ENCODE measurements at places on chromosomes 7 and 10. TPM values are rescaled to one million over a fixed set of nuclear protein-coding genes. Genes with fewer than 3 reads are reported as not detected.

- DNase-seq, result no peak
Observed at GRCh38 chr10:58480321-58480720, 32.4 kb upstream of the BICC1 start.

- DNase-seq, result no peak
Observed at GRCh38 chr10:68871105-68871711, 29.9 kb upstream of the DDX50 start.

DNA sequence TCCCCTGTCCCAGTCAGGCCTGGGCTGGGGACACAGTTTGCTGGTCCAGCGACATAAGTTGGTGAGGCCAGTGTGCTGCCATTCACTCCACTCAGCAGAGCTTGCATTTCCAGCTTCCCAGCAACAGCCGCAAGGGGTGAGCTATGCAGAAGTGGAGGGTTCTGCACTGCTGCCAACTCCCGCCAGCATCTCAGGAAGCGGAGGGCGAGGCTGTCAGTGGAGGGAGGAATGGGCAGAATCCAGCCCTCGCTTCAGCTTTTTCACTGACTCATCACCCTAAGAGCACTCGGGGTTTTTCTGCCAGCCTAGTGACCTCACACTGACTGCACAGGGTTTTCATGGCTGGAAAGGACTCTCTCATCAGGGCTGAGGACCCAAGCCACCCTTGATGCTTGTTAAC is 625.1 kb upstream of the MKI67 start:
- no peak for DNase-seq

GRCh38 chr7:55545496-55545895 is 26.8 kb downstream of the VOPP1 start:
- no peak for DNase-seq

- no peak for DNase-seq
Observed at GRCh38 chr10:48390933-48391845, 84.7 kb downstream of the MAPK8 start.

DNA sequence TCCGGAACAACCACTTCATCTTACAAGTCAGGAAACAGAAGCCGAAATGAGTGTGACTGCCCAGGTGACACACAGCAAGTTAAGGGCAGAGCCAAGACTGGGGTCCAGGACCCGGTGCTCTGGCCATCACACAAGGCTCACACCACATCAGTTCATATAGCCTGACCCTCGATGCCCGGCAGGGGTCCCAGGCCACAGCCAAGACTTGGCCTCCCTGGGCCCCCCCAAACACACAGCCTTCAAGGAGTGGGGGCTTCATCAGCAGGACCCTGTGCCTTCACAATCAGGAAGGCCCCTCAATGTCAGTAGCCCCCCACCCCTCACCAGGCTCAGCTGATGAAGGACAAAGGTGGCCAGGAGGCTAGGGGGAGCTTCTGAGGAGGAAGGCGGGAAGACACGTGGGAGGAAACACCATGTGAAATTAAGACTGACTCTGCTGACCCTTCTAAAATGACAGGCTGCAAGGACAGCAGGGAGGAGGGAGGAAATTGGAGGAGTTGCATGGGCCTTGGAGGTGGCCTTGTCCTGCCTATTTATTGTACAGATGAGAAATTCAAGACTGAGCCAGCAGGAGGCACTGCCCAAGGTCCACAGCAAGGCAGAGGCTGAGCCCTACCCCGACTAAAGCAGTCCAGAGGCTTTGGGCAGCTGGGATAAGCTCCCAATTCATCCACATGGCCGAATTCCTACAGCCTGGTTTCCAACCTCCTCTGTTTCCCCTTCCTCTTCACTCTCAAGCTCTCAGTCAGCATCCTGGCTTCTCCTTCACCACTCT is 216.1 kb upstream of the ZMIZ1 start:
- no peak for DNase-seq

DNA sequence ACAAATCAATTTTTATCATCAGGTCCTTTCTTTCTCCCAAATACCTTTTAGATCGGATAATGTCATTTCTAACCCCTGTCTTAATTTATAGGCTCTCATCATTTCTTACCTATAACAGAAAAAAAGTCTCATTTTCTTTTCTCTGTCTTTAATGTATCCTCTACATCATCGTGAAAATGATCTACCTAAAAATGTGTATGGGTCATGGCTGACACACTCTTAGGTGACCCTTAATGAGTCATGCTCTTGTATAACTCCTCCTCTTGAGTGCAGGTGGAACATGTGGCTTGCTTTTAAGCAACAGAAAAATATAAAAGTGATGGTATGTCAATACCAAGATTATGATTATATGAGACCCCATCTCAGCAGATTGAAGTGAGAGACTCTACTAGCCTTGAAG is 139.4 kb downstream of the SEMA3C start:
- DNase-seq, result no peak

- DNase-seq, result no peak
Observed at GRCh38 chr7:33628894-33629293, 276.4 kb upstream of the BMPER start.

DNA sequence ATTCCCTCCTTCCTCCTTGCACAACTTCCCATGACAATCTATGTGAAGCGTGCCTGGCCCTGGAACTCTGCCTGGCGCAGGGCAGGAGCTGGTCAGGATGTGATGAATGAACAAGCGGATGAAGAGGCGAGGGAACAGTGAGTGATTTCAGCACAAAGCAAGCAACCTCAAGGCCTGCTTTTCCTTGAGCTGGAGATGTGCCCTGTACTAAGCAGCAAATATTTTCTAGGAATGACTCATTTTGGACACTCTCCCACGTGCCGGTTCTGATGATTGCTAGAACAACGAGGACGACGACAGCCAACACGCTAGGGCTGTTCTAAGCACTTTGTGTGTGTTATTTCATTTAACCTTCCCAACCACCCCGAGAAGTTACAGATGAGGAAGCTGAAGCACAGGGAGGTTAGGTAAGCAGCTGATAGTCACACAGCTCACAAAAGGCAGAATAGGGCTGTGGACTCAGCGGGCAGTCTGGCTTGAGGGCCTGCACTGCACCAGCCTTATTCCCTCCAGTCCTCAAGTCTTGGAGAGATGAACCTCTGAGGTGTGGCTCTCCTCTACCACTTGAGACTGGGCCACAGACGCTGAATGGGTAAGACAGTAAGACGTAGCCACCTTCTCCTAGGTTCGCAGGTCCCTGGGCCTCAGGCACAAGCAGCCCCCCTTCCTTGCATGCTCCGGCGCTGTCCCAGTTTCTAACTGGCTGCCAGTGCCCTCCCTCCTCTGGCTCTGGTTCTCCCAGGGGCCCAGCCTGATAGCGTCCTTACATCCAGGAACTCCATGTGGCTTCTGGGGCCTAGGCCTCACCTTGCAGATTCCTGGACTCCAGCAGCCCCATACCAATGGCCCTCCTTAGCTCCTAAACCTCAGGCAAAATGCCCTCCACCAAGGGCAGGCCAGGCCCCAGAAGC is 59.0 kb downstream of the YKT6 start:
- no peak for DNase-seq

Gene C7orf57
- 0.66 TPM for polyA plus RNA-seq

DNA sequence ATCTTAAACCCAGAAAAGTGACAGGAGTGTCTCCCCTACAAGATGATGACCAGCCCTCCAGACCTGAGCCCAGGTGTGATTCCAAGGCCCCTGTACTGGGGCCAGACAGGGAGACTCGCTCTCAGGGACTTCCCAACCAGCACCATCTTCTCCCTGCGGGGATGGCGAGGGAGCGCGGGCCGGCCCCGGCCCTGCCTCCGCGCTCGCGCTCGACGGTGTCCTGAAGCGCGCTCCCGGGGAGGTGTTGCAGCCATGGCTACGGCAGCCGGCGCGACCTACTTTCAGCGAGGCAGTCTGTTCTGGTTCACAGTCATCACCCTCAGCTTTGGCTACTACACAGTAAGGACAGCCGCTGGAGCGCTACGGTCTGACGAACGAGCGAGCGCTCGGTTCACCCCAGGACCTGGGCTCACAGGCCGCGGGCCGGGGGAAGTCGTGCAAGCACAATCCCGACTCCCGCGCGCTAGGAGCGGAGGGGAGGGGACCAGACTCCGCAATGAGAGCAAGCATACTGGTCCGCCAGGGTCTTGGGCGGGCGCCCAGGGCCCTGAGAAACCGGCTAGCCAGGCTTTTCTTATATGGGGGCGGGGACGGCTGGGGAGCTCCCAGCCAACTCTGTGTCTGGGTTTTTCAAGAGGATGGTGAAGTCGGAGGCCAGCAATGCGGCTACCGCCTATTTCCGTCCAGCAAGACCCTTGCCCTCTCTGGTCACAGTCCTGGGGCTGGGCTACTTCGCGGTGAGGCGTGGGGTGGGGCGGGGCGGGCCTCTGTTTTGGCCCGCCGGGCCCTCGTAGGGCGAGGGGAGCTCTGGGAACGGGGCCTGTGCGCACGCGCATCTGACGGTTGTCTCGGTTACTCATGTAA is at the start of gene TMEM254:
Gene TMEM254 (plus strand): TSS at position 218 of the 864 bp plus-strand sequence. CDS start 35 bp downstream, at position 253.
- DNase-seq, result peak; percentile 88

DNA sequence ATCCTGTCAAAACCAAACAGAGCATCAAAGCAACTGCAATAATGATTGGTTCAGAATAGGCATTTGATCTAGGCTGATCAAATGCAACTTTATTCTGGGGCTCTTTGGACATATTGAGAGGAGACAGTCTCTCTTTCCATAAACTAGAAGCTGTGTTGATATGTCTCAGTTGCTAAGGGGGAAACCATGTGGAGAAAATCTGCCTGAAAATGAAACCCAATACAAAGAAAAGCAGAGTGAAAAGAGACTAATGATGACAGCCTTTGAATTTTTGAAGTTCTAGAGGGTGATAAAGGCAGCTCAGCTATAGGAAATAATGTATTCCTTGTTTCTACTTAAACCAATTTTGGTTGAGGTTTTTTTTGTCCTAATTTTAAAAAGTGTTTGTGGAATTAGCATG is 941.8 kb upstream of the POT1 start:
- DNase-seq, result no peak

GRCh38 chr10:62172465-62172864 is 96.2 kb downstream of the RTKN2 start:
- DNase-seq, result no peak

DNA sequence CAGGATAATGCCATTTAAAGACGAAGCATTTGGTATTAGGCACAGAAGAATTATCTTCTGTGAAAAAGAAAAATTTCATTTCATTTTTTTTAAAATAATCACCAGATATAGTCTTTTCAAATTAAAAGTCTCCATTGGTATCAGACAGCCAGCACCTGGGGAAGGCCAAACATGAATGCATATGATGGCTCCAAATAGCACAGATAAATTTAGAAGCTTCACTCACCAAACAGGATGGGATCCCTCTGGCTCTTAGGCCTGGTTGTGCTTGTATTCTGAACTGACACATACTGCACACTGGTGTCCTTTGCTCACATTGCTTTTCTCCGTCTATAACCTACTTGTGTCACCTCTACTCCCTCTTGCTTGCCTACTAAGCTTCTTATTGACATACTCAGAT is 169.5 kb upstream of the CHRM2 start:
- DNase-seq, result no peak

DNA sequence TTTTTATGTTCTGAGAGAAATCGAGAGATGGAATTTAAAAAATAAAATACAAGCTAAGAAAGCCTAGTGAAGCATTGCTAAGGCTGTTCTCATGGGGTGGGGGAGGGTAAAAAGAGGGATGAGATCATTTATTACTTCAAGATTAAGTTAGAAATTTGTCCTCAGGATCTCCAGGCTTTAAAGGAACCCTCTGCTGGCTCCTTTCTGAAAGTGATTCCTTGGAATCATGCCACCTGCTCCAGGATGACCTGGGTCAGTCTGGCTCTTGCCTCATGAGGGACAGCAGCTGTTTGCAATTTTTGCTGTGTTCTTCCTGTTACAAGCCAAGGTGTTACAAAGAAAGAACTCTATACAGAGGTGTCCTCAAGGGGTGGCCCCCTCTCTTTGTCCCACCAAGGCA is 69.8 kb downstream of the CDK1 start:
- DNase-seq, result peak; percentile 12

GRCh38 chr7:314853-315252 is 24.9 kb downstream of the FOXL3 start:
- DNase-seq, result no peak

- DNase-seq, result no peak
Observed at GRCh38 chr10:17768957-17769356, 17.0 kb downstream of the TMEM236 start.

- no peak for DNase-seq
Observed at GRCh38 chr7:144019457-144019856, 19.3 kb downstream of the OR6B1 start.

Gene SLC13A1
- 21.4 TPM for polyA plus RNA-seq

Gene FBXO24
- polyA plus RNA-seq, result 2.2 TPM

GRCh38 chr7:7181519-7182155 is 707 bp upstream of the C1GALT1 start:
- no peak for DNase-seq

DNA sequence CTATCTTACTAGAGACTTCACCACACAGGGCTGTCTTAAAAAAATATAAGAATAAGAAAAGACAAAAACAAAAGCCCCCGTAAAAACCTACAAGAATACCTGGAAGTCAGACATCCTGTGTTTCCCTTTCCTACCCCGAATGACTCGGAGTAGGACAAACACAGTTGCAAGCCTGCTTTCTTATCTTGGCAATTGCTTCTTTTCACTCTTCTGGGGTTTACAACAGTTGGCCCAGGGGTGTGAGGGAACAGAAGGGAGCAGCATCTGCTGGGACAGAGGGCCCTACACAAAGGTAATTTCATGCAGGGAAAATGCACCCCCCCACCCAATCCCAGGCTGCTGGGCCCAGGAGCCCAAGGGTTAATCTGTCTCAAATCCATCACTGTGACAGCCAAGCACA is 220.6 kb downstream of the ARHGAP12 start:
- no peak for DNase-seq

- DNase-seq, result no peak
Observed at GRCh38 chr7:102891693-102892261, 21.0 kb upstream of the LRRC17 start.

Gene SYT15B
- polyA plus RNA-seq, result 2.7 TPM

- DNase-seq, result no peak
Observed at GRCh38 chr10:23581906-23582450, 143.1 kb downstream of the OTUD1 start.

GRCh38 chr7:97733276-97734161 is 1.6 kb downstream of the TAC1 start:
- no peak for DNase-seq

DNA sequence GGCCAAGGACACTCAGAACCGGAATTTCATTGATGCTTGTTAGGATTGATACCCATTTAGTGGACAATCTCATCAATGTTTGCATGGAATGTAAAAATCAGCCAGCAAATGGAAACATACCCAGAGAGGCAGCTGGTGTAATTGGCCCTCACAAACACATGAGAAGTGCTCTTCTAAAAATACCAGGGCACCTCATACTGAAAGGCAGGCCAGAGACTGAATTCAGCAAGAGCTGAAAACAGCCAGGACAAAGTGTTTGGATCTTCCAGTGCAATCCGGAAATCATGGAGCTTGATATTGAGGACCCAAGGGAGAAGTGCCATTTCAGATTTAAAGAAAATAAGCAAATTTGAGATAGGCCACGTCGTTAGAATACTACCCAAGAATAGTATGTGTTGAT is 498.6 kb downstream of the GALNT17 start:
- no peak for DNase-seq

- DNase-seq, result no peak
Observed at GRCh38 chr10:44010873-44011602, 362.4 kb upstream of the ZNF32 start.

Gene SLC12A9
- 41.3 TPM for polyA plus RNA-seq

Gene DYNC1I1
- 0.53 TPM for polyA plus RNA-seq
